ENCODE measurements at places on chromosomes 2 and 18. TPM values are rescaled to one million over a fixed set of nuclear protein-coding genes. Genes with fewer than 3 reads are reported as not detected.

The METTL4 gene
- 12.1 TPM for total RNA-seq

GRCh38 chr2:118292991-118293390 lies 204.7 kb downstream of the INSIG2 start:
- no peak overlapping the region for H3K27ac ChIP-seq
- H3K4me1 ChIP-seq: no peaks in the 10 kb centered on the region
- no peak for DNase-seq
- no peak overlapping the region for H3K4me3 ChIP-seq
- H3K27me3 ChIP-seq: peaks cover 14% of the 10 kb centered on the region
- H3K36me3 ChIP-seq: no peaks in the 10 kb centered on the region

GRCh38 chr18:12287131-12287681 lies 20.8 kb upstream of the TUBB6 start:
- peak; percentile 86 for DNase-seq
- no peaks in the 10 kb centered on the region for H3K36me3 ChIP-seq

GRCh38 chr2:121866789-121867188 lies 111.3 kb downstream of the TSN start:
- H3K27me3 ChIP-seq: no peaks in the 10 kb centered on the region
- no peak overlapping the region for H3K4me3 ChIP-seq
- no peak overlapping the region for H3K27ac ChIP-seq
- H3K4me1 ChIP-seq: no peaks in the 10 kb centered on the region

DNA sequence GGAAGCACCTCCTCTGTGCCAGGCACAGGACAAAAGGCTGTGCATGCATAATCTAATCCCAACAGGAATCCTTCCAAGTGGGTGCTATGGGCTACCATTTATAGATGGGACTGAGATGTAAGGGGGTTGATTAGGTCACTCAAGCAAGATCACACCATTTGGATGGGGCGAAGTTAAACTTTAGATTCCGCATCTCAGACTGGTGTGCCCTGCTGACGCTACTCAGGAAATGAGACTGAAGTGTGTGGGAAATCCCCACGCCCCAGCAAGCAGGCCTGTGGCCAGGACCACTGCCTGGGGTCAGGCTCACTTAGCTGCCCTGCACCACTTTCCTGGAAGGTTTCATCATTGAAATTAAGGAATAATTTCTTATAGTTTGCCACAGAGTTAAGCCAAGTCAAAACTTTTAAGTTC lies 70.5 kb upstream of the PPP1CB start:
- H3K4me3 ChIP-seq: no peak overlapping the region
- no peaks in the 10 kb centered on the region for H3K27me3 ChIP-seq
- H3K27ac ChIP-seq: no peak overlapping the region
- H3K4me1 ChIP-seq: peaks cover 8% of the 10 kb centered on the region
- no peaks in the 10 kb centered on the region for H3K36me3 ChIP-seq

The TUBB8B gene
- 1.4 TPM for total RNA-seq

The GPR55 gene
- 7.5 TPM for total RNA-seq

DNA sequence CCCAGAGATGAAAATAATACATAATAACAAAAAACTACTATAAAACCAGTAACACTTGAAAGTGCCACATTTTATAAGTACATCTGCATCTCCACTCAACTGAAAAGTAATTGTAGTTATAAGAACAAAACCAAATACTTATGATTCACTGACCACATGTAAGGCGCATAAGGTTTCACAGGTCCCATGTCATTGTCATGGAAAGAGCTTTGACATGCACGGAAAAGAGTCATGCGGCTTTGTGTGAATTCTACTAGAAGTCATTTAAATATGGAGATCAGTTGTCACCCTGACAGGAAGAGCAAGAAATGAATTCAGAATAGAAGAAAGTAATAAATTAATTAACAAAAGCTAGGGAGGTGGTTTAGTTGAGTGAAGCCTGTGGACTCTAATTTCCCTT lies 459.1 kb downstream of the CDH2 start:
- H3K27me3 ChIP-seq: no peaks in the 10 kb centered on the region

The EFHD1 gene
- 10.8 TPM for total RNA-seq

The B3GNT7 gene
- total RNA-seq: 15.4 TPM

- no peaks in the 10 kb centered on the region for H3K36me3 ChIP-seq
- no peaks in the 10 kb centered on the region for H3K4me1 ChIP-seq
- no peak for DNase-seq
- no peak overlapping the region for H3K27ac ChIP-seq
- H3K27me3 ChIP-seq: no peaks in the 10 kb centered on the region
These were observed 143.4 kb downstream of the TRIM43 start for GRCh38 chr2:95734976-95735890.

GRCh38 chr2:235098736-235099494 lies 147.1 kb downstream of the SH3BP4 start:
- H3K36me3 ChIP-seq: no peaks in the 10 kb centered on the region
- no peak overlapping the region for H3K27ac ChIP-seq
- no peak for DNase-seq
- no peaks in the 10 kb centered on the region for H3K27me3 ChIP-seq
- H3K4me1 ChIP-seq: no peaks in the 10 kb centered on the region

The GALR1 gene
- not detected for total RNA-seq

Data from endodermal cell (in vitro differentiated cells).